ENCODE measurements at places on chromosomes 5 and 9. TPM values are rescaled to one million over a fixed set of nuclear protein-coding genes. Genes with fewer than 3 reads are reported as not detected.

- DNase-seq = no peak
Observed at GRCh38 chr5:103621548-103621930, 59.0 kb upstream of the NUDT12 start.

REEP2 gene
- total RNA-seq = 72.8 TPM

TLE1 gene
- 79.4 TPM for total RNA-seq

DNA sequence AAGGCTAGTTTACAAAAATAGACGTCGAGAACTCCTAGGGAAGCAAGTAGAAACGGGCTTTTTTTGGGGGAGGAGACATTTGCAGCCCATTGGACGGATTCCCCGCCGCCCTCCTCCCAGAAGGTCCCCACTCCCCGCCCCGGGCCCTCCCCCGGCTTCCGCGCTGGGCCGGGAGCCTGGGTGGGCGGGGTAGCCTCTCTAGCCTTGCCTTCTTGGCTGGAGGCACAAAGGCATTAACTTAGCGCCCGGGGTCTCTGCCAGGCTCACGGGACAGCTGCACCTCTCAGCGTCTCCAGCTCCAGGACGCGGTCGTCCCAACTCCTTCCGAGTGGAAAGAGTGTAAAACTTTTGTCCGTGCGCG lies at the start of gene DMRTA1:
Gene DMRTA1, plus strand, starts transcription at position 236 of the 361 bp plus-strand sequence. CDS start 242 bp downstream, outside the sequence.
- DNase-seq = peak; percentile 83

SLC34A3 gene
- not detected for total RNA-seq

C9orf57 gene
- total RNA-seq = not detected

RECK gene
- 48.2 TPM for total RNA-seq
